ENCODE measurements at places on chromosomes 4 and X. TPM values are rescaled to one million over a fixed set of nuclear protein-coding genes. Genes with fewer than 3 reads are reported as not detected.

- DNase-seq = no peak
Observed at GRCh38 chr4:7529368-7530080, 94.8 kb upstream of the PSAPL1 start.

DNA sequence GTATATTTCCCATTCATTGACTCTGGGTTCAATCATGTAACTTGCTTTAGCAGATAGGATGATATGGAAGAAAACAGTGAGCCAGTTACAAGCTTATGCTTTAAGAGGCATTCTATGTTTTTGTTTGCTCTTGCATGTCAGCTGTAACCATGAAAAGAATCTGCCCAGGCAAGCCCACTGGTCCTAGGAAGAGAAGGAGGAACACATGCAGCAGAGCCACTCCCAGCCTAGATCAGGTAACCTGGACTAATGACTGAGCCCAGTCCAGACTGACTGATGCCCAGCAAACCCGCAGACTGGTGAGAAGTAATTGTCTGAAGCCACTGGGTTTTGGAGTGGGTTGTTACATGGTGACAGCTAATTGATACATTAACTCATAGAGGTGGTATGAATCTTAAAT lies 167.9 kb downstream of the COL4A6 start:
- no peak for DNase-seq

GRCh38 chr4:159328766-159329165 lies 225.9 kb downstream of the RAPGEF2 start:
- no peak for DNase-seq

The MAGEC3 gene
- not detected for total RNA-seq
